ENCODE measurements at places on chromosomes 2 and 18.

DNA sequence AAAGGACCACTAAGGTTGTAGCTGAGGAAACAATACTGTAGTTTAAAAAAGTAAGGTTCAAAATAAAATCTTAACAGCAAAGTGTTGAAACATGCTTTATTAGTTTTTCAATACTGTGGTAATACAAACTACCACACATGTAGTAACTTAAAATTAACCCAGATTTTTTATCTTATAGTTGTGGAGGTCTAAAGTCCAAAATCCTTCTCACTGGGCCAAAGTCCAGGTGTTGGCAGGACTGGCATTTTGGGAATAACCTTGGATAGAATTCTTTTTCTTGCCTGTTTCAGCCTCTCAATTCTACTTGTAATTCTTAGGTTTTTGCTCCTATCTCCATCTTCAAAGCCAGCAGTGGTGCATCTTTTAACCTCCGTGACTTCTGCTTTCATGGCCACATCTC lies 942.0 kb downstream of the TSN start:
- no peak for DNase-seq

- DNase-seq, result no peak
Observed at GRCh38 chr2:108315444-108315934, 26.8 kb downstream of the SULT1C2 start.

DNA sequence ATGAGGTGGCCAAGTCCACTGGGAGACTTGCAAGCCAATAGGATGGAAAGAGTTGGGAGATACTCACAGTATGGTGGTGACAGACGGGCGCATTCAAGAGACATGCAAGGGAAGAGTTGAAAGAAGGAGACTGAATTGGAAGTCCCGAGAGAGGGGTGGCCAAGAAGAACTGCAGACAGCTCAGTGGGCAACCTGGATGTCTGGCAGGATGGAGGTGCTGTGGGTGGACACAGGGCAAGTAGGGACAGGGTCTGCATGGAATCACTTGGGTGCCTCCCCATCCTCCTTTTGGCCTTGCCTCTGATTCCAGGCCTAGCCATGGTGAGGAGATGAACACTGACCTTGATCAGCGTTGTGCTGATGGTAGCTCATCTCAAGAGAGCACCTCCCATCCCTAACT lies 235.7 kb upstream of the COPS8 start:
- DNase-seq, result no peak

GRCh38 chr2:207848545-207848928 lies 78.8 kb upstream of the FZD5 start:
- DNase-seq, result no peak

DNA sequence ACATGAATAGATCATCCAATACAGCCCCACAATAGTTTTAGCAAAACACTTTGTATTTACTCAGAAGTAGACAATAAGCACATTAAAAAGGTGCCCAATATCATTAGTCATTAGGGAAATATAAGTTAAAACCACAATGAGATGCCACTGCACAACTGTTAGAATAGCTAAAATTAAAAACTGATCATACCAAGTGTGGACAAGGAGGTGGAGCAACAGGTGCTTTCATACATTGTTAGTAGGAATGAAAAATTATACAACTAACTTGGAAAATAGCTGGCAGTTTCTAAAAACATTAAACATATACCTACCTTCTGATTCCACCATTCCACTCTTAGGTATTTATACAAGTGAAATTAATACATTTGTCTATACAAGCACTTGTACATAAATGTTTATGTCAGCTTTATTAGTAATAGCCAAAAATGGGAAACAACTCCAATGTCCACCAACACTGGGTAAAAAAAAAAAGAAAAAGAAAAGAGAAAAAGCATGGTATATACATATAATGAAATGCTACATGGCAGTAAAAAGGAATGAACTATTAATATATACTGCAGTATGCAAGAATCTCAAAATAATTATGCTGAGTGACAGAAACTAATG lies 27.6 kb upstream of the UBE2E3 start:
- DNase-seq, result no peak

- DNase-seq, result no peak
Observed at GRCh38 chr18:42242758-42243157, 287.7 kb downstream of the PIK3C3 start.

GRCh38 chr2:217919204-217919603 lies 83.6 kb downstream of the TNS1 start:
- no peak for DNase-seq

GRCh38 chr2:37091873-37092272 lies 7.6 kb downstream of the GPATCH11 start:
- no peak for DNase-seq

DNA sequence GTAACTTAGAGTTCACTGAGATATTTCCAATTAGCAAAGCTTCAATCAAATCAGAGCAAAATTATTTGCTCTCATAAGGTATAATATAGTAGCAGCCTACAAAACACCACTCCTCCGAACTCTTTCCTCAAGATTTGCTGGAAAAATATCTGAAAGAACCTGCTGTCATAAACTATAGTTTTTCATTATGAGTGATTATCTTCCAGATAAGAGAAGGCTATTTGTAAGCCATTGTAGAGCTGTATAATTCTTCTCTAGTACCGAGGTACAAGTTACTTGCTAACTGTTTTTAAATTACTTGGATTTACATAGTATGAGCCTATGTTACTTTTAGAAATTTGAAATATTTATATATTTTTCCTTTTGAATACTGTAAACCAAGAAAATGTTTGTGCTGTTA lies 2.1 kb downstream of the NDC80 start:
- no peak for DNase-seq

DNA sequence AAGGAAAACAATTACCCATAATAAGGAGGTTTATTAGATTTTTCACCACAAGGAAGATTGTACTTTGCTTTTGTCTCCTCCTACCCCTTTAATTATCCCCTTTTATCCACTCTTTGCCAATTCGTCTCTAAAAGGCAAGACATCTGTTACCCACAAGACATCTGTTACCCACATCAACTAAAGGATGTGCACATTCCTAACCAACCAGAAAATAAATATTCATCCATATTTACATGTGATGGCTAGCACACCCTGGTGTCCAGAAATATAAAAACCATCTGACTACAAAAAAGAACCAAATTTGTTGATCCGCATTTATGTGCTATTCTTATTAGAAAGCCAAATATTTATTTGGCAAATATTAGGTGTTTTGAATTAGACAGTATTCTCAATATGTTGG lies 35.7 kb downstream of the ACVR1C start:
- DNase-seq, result no peak

DNA sequence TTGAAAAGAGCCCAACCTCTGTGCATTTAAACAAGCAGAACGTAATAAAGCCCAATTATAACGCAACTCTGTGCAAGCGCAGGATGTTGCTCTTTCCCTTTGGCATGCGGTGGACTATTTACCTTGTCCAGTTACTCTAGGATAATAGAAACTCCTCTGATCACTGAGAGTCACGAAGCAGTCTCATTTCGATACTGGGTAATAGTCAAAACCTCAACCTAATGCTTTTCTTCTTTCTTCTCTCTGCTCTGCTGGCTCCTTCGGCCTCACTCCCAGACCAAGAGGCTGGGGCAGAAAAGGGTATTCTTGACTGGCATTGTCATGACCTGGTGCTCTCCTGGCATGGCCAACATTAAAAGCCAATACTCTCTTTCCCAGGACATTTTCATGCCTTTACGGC lies 89.7 kb upstream of the GCFC2 start:
- DNase-seq, result no peak

- DNase-seq, result no peak
Observed at GRCh38 chr18:8455661-8456614, 153.3 kb upstream of the RAB12 start.

All from NCI-H1092 (cell line).